ENCODE measurements at places on chromosomes 16 and 17. TPM values are rescaled to one million over a fixed set of nuclear protein-coding genes. Genes with fewer than 3 reads are reported as not detected.
A peak's percentile ranks its signal among the peaks of the same experiment; 100 is the strongest.

The IL34 gene
- 1.8 TPM for total RNA-seq

- no peak for DNase-seq
These were observed 414.6 kb upstream of the GOT2 start for GRCh38 chr16:59148769-59149155.

DNA sequence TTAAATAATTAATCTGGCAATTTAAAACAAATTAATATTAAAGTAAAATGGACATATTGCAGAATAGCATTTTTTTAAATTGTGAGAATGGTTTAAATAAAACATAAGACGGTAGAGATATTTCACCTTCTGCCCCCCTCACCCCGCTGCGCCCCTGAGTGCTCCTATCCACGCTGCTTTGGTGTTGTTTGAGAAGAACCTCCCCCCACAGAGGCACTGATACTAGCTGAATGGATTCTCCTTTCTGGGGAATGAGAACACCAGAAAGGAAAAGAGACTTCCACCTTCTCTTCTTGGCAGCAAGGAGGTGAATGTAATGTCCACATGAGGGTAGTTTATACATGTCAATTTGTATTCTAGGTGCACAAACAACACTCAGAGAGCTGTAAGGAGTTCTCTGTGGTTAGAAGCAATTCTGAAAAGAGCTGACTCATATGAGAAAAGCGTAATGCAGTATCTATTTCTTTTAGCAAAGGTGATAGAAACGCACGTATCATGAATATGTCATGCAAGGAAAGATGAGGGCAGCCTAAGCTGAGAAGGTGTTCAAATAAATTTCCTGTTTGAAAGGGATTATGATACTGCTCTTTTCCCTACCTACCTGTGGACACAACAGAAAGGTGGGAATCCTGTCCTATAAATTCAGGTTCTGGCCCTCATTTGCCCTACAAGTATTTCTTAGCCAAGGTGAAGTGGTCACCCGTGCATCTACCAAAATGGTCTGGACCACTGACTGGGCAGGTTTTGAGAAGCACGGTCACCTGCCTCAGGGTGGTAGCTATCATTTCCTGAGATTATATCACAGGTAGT lies 126.9 kb downstream of the PARN start:
- no peak for DNase-seq

- DNase-seq = no peak
These were observed 6.9 kb upstream of the CD300LD start for GRCh38 chr17:74599023-74599399.

The JPH3 gene
- 2.1 TPM for total RNA-seq

The NPIPA3 gene
- 3.4 TPM for total RNA-seq

The VASN gene
- 0.93 TPM for total RNA-seq

- no peak for DNase-seq
These were observed 15.7 kb downstream of the TMEM94 start for GRCh38 chr17:75472119-75472518.

DNA sequence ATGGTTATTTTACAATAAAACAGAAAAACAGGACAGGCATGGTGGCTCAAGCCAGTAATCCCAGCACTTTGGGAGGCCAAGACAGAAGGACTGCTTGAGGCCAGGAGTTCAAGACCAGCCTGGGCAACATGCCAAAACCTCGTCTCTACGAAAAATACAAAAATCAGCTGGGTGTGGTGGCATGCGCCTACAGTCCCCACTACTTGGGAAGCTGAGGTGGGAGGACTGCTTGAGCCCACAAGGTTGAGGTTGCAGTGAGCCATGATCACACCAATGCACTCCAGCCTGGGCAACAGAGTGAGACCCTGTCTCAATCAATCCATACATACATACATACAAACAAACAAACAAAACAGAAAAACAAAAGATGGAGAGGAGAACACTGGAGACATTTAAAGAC lies 45.6 kb downstream of the USP31 start:
- DNase-seq = no peak

DNA sequence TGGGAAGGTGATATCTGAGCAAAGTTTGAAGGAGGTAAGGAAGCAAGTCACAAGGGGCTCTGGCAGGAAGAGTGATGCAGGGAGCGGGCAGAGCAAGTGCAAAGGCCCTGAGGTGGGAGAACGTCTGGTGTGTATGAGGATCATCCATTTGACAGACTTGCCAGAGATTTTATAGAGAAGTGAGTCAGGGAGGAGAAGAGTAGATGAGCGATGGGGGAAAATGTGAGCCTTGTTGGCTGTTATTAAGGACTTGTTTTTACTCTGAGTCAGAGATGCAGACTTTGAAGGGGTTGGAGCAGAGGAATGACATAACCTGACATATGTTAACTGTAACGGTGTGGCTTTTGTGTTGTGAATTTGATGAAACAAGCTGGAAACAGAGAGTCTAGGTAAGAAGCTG lies 3.5 kb upstream of the CLEC10A start:
- no peak for DNase-seq

DNA sequence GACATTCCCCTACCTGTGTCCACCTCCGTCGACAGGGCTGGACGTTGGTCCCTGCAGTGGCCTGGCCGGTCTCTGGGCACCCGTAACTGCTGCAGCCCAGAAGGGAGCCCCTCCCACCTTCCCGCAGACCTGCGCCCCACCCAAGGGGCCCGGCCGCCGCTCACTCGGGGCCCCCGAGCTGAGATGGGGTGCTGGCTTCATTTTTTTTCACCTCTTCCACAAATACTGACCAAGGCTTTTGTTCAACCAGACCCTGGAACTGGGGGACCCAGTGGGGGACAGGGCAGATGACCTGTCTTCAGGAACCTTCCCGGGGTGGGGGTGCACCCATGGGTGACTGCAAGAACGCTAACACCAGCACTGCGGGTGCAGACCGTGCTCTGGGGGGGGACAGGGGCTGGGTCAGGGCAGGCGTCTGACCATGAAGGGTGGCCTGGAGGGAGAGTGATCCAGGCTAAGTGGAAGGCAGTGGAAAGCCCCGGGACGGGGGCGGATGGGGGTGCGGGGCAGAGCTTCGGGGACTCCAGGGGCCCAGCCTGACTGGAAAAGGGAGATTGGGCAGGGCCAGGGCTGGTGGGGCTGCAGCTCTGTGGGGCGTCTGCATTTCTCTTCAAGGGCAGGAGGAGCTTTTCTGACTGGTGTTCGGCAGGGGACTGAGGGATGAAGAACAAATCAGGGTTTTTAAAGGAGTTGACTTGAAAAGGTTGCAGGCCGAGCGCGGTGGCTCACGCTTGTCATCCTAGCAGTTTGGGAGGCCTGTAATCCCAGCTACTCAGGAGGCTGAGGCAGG lies 42.3 kb downstream of the SLC7A5 start:
- DNase-seq = no peak

The CCL11 gene
- total RNA-seq = 22.3 TPM

GRCh38 chr17:64063766-64064224 lies 43.4 kb upstream of the ICAM2 start:
- DNase-seq = peak; percentile 84

The HIGD1B gene
- not detected for total RNA-seq

The SLC38A8 gene
- not detected for total RNA-seq

The AHSP gene
- total RNA-seq = not detected

The CES4A gene
- total RNA-seq = 6.3 TPM

The MRM3 gene
- 12.4 TPM for total RNA-seq

DNA sequence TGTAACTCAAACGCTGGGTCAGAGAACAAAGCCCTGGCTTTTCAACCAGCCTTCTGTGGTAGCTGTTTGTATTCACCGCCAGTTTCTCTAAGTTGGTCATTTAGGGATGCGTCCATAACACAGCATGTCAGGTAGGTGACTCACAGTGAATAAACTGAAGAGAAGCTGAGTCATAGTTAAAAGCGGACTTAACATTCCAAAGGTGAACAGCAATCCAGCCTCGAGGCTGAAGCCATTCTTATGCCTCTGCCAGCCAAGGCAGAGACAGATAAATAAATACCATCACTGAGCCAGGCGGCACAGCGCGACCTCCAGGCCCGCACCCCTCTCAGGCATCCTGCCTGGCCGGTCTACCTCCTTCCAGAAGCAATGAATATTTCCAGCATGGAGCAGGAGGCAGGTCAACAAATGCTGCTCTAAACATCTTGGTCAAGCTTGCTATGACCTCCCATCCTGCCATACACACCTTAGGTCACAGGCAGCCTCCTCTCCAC lies 12.4 kb upstream of the CACNG4 start:
- DNase-seq = peak; percentile 52

GRCh38 chr17:17749921-17750320 lies 68.7 kb downstream of the RAI1 start:
- peak; percentile 65 for DNase-seq

GRCh38 chr17:69227541-69227940 lies 1.1 kb downstream of the ABCA10 start:
- DNase-seq = no peak

GRCh38 chr16:50198802-50199403 lies 45.8 kb downstream of the TENT4B start:
- no peak for DNase-seq

The SGSM2 gene
- total RNA-seq = 30.2 TPM

DNA sequence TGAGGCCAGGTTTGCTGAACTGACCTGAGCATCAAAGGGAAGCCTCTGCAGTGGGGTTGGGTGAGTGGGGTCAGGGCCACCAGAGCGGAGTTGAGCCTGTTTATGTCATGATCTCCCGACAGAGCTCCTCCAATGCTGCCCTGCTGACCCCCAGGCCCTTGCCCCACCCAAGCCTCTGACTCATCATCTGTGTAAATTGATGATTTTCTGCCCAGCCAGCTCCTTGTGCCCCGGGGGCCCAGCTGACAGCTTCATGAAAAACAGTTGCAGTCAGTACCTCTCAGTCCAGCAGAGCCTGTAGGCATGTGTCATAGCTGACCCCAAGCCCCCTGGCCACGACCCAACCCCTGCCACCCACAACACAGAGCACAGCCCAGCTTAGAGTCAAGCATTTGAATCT lies 134.9 kb downstream of the CCT6B start:
- DNase-seq = no peak

GRCh38 chr17:8922928-8923327 lies 42.6 kb downstream of the PIK3R5 start:
- no peak for DNase-seq

DNA sequence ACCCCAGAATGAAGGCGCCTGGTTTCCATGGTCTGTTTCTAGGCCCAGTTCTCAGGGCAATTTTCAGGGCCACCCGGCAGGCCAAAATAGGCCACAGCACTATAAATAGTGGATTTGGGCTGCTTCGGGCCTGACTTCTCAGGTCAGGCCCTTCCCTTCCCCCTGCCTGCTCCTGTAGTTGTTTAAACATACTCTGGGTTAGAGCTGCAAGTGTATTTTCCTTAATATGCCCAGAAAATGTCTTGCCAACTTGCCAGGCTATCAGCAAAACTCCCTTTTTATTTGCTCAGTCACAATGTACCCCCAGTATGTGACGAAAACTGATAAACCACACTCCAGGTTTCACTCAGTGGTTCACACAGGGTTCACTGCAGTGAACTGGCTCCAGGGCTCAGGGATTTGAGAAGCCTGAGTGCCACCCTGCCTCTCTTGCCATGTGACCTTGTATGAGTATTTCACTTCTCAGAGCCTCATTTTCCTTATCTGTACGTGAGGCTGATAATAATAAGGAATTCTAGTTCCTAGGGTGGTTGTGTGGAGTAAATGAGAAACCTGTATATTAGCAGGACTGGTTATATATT lies 76.5 kb downstream of the GPRC5B start:
- DNase-seq = no peak

The CCL4L2 gene
- total RNA-seq = 1.1 TPM

The SLC13A2 gene
- total RNA-seq = 14.9 TPM

GRCh38 chr17:49316889-49317675 lies 45.0 kb downstream of the ZNF652 start:
- no peak for DNase-seq

The PERCC1 gene
- not detected for total RNA-seq

DNA sequence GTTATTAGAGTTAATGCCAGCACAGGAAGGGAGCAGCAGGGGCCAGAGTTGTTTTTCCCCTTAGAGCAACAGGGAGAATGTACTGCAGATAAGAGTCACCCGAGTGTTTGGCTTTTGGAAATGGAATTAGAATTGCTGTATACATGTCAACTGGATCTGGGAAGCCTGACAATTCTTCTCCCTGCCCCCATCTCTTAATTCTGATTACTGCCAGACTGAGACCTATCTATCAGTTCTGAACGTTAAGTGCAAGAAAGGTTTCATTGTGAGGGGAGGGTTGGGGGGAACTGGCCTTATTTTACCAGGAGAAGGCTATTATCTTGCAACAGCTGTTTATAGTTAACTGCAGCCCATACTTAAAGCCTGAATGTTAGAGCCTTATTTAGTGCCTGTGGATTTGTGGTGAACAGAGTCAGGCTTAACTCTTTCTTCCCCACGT lies 424.5 kb upstream of the CDH11 start:
- no peak for DNase-seq

The COQ7 gene
- 34.1 TPM for total RNA-seq

DNA sequence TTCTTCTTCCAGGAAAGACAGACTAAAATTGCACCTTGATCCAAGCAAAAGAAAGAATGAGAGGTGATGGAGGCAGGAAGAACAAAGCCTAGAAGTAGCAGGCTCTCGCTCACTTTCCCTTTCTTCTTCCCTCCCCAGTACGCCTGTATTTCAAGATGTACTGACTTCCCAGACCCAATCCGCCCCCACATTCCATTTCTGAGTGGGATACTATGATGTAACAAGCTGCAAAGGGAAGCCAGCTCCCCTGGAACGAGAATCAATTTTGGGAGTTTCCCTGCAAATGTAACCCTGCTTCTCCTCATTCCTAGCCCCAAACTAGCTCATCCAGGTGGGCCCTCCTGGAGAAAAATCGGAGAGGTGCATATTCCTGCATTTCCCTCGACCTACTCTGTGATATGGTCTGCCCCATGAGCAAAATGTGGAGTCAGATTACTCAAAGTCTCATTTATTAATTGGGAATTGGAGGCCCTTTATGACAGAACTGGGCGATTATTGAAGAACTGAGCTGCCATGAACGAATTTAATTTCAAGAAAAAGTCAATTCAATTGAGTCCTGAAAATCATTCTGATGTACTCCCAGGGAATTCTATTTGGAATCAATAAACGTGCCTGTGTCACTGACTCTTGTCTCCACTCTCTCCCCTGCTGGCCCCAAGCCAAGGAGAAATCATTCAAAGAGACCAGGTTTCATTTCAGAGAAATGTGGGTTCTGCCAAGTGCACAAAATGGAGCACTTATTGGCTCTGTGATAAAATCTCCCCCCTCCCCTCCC lies 398.9 kb downstream of the SHISA9 start:
- no peak for DNase-seq

The GAS2L2 gene
- not detected for total RNA-seq

- peak; percentile 82 for DNase-seq
These were observed 39.4 kb upstream of the RAI1 start for GRCh38 chr17:17641621-17642409.

DNA sequence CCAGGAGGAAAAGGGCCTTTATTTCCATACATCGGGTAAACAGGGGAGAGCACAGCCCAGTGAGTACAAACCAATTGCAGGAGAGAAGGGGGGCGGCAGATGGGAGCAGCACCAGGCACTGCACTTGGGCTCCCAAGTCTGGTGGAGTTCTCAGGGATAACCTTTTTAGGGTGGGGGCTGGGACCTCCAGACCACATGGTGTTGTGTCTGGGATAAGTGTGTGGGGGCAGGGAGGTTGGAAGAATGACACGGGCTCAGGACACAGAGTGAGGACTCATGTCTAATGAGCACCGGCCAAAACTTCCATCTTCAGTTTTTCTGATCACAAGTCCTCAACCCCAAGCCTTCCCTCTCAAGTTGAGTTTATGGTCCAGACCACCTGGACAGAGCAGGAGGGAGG lies 30.6 kb downstream of the PIPOX start:
- no peak for DNase-seq

The TEKT3 gene
- 0.60 TPM for total RNA-seq

The PRSS21 gene
- 0.51 TPM for total RNA-seq
